ENCODE measurements at places on chromosomes 2 and 18. TPM values are rescaled to one million over a fixed set of nuclear protein-coding genes. Genes with fewer than 3 reads are reported as not detected.

MATN3 gene
- 1.4 TPM for total RNA-seq

FIGN gene
- 0.98 TPM for total RNA-seq

CPO gene
- total RNA-seq = 0.19 TPM

ATOH8 gene
- 13.2 TPM for total RNA-seq

TRIM43 gene
- not detected for total RNA-seq

ALPI gene
- not detected for total RNA-seq

CFAP65 gene
- total RNA-seq = not detected

PCARE gene
- total RNA-seq = not detected

PHOSPHO2 gene
- 3.6 TPM for total RNA-seq

MAL gene
- total RNA-seq = not detected

RGPD3 gene
- 0.38 TPM for total RNA-seq

GPR39 gene
- 0.10 TPM for total RNA-seq

FBXO48 gene
- 0.48 TPM for total RNA-seq

All from vein endothelial cell (primary cell).